ENCODE measurements at places on chromosomes 1 and 21.

DNA sequence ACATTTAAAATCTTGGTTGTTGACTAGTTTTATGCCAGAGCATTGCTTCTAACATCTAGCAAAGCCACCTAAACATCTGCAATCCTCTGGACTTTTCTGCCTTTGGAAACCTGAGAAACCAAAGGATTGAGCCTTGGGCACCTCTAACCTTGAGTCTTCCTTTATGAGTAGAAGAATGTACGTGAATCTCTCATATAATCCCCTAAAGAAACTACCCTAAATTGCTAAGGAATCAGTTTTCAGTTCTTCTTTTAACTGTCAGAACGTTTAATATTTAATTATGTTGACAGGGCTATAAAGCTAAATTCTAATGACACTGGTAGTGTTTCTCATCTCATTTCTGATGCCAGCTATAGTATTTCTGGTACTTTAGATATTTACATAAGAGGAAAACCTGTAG, 997.3 kb downstream of the AMY1C start:
- DNase-seq = no peak

DNA sequence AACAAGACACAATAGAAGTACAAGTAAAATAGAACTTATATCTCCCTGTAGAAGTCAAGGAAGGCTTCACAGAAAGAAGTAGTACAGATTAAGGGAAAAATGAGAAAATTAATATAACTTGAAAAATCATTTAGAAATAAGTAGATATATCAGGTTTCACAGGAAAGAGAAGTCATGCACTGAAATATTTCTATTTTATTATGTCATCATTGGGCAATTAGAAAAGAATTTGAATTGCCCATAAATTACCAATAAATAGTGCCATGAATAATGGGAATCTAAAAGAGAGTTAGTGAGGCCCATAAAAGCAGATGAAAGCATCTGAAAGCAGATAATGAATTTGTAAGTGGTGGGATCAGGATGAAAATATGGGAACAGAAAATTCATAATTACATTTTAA, 1597.8 kb downstream of the PLA2G4A start:
- no peak for DNase-seq

- no peak for DNase-seq
Observed at GRCh38 chr1:147341246-147341645, 98.8 kb downstream of the CHD1L start.

GRCh38 chr1:244296447-244296846, 155.3 kb downstream of the ADSS2 start:
- no peak for DNase-seq

GRCh38 chr1:59419361-59420140, 122.7 kb downstream of the FGGY start:
- no peak for DNase-seq

DNA sequence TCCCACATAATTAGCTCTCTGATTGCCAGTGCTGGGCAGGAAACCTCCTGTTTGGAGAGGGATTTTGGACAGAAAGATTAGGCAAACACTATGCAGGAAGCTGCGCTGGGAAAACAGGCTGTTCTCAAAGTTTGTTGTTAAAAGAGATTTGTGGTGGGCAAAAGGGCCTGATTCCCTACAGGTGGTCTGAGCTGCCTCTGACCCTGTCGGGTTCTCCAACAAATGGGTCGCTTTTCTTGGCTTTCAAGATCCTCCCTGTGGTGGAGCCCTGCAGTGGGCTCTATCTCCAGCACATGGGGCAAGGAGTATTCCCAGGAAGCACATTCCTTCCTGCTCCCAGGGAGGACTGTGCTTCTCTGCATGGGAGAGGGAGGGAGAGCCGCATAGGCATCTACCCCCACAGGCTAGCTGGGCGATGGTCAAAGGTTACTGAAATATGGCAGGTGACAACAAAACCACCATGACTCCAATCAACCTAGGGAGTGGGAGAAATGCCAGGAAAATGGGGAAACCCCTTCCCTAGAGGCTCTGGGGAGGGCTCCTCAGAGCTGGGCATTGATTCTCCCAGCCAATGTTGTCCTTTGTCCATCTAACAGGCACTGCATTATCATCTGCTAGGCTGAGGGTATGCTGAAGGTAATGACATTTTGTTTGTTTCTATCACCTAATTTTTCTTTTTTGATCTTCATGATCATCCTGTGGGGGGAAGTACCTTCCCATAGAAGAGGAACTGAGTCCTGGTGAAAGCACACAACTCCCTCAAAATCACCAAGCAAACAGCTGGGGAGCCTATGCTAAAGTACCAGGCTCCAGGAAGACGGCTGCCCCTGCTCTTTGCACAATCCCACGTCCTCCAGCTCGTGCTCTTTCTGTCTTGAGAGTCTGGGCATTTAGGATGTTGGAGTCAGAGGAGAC, 85.3 kb downstream of the PLXNA2 start:
- no peak for DNase-seq

GRCh38 chr1:95278173-95279006, 44.4 kb downstream of the RWDD3 start:
- DNase-seq = no peak

DNA sequence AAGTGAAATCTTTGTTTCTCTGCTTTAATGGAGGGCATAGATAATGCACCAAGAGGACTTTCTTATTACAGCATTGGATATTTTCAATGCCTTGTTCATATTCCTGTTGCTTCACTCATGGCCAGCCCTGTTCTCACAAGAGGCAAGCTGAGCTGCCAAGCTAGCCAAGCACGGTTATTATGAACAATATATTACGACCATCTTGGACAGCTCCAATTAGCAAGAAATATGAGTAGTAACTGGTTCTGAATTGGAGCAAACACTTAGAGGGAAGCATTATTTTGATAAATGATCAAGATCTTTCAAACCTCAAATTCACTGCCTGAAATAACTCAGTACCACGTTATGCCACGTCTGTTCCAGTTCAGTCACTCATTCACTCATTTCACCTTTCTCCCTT, 159.8 kb downstream of the SETD4 start:
- DNase-seq = no peak

DNA sequence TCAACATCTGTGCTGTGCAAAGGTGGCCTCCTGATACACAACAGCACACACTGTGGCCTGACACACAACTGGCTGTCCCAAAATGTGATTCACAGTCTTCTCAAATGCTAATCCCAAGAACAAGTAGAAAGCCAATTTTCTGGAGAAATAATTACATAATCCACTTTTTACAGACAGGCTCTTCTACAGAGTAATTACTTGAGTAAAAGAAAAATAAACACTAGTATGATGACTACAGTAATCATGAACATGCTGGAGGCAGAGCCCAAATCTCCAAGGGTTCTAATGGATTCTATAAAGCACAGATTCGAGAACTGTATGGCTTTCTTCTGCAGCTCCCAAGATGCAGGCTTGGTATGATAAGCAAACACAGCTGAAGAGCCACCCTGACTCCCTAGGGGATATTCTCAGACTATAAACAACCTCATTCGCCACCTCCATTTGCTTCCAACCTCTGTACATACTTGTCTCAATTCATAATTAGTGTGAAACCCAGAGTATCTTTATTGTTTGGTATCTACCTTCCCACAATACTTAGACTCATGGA, 81.9 kb downstream of the SIPA1L2 start:
- DNase-seq = no peak

- no peak for DNase-seq
Observed at GRCh38 chr1:174160603-174161002, 1.3 kb downstream of the RABGAP1L start.

DNA sequence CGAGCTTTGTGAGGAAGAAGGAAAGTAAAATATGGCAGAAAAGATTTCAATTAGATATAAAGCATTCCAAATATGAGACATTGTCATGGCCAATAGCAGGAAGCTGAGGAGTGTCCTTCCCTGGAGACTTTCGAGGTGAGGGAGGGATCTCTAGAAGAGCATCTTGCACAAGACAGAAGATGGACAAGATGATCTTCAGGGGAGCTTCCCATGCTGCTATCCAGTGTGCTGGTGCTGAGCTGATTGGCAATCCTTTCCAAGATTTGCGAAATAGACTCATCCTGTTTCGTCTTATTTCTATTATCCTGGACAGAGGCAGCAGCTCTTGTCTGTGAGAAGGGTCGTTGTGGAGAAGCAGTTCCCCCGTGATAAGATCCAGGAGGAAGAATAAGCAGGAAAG, 342.0 kb upstream of the CAMK1G start:
- DNase-seq = no peak

DNA sequence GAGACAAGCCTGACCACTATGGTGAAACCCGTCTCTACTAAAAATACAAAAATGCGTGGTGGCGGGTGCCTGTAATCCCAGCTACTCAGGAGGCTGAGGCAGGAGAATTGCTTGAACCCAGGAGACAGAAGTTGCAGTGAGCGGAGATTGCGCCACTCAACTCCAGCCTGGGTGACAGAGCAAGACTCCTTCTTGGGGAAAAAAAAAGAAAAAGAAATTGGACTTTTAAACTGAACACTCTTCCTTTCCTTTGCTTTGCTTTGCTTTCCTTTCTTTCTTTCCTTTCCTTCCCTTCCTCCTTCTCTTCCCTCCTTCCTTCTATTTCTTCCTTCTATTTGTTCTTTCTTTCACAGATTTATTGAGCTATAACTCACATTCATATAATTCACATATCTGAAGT, 43.3 kb upstream of the PUM1 start:
- no peak for DNase-seq

- no peak for DNase-seq
Observed at GRCh38 chr1:56975446-56975845, 9.6 kb upstream of the C8B start.

- no peak for DNase-seq
Observed at GRCh38 chr21:36211660-36212512, 55.3 kb downstream of the DOP1B start.

DNA sequence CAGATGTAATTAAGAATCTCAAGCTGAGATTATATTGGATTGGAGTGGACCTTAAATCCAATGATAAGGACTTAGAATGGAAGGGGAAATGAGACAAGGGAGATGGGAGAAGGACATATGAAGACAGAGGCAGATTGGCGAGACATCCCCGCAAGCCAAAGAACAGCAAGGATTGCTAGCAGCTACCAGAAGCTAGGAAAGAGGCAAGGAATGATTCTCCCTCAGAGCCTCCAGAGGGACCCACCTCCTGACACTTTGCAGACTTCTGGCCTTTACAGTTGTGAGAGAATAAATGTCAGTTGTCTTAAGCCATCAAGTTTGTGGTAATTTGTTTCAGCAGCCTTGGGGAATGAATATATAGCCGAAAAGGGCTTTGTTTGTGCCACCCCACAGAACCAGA, 20.7 kb downstream of the METTL13 start:
- no peak for DNase-seq

DNA sequence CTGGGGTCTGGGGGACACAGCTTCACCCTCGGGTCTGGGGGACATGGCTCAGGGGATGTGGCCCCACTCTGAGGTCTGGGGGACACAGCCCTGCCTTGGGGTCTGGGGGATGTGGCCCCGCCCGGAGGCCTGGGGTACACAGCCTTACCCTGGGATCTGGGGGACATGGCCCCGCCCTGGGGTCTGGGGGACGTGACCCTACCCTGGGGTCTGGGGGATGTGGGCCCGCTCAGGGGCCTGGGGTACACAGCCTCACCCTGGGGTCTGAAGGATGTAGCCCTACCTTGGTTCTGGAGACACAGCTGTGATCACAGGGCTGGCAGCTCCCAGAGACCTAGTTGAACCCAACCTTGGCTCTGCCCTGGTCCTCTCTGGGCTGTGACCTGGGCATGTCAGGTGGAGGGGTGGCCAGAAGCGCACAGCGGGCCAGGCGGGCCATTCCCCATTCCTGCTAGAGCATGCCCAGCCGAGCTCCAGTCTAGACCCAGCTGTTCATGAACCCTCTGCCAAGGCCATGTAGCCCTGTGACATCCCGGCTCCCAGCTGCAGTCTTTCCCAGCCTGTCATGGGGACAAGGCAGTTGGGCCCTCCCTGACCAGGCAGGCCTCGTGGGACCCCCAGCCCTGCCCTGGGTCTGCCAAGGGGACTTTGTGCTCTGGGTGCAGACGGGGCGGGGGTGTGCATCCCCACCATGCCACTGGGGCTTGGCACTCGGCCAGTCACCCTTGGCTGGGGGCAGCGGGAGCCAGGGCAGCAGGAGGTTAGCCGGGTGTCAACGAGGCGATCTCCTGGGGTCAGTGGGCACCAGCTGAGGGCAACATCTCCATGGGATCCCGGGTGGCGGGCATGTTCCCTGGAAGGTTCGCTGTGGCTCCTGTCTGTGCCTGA, 43.9 kb downstream of the WNT9A start:
- DNase-seq = no peak

DNA sequence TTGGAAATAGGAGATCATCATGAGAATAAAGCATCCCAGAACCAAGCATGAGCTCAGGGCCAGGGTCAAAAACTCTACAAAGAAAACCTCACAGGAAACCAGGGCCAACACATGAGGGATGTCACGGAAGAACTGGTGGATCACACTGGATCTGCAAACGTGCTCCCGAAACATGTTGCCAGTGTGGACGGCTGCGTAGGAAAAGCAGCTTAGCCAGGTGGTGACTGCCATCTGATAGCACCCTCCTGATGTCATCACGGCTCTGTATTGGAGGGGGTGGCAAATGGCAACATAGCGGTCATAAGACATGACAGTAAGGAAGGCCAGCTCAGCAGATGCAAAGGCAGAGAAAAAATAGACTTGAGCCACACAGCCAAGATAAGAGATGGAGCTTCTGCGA, 20.9 kb downstream of the OR14I1 start:
- no peak for DNase-seq

DNA sequence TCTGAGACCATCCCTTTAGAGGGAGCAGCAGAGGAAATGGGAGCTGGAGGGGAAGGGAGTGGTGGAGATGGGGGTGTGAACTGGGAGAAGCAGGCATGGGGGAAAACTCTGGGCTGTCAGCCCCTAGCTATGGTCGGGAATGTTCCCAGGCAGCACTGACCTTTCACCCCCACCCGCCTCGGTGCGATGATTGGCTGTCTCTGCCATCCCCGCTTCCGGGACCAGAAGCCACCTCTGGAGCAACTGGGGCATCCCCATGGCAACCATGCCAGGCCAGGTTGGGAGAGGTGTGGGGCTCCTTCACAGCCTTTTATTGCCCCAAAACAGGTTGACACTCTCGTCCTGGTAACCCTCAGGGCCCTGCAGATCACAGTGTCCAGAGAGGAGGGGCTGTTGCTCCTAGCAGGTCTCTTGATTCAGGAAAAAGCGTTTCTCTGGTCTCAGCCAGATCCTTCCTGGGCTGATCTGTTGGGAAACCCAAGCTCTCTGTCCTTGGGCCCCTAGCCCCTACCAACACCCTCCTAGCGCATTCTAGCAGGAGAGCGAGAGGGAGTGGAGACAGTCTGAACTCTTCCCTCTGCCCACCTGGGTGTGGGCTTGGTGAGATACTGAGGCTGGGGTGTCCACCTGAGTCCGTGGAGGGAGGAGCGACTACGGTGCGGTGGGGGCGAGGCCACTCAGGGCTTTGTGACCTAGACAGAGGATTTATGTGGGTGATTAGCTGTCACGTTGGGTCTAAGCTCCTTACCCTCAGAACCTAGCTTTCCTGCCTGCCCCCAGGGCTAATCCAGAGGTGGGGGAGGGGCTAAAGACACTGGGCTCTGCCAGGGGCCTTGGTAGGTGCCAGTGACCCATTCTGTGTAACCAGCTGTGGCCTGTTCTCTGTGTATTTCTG, 12.2 kb upstream of the SLC6A9 start:
- DNase-seq = no peak

- DNase-seq = no peak
Observed at GRCh38 chr1:246587032-246587431, 20.8 kb downstream of the CNST start.
